ENCODE measurements at places on chromosomes 6 and 20.

DNA sequence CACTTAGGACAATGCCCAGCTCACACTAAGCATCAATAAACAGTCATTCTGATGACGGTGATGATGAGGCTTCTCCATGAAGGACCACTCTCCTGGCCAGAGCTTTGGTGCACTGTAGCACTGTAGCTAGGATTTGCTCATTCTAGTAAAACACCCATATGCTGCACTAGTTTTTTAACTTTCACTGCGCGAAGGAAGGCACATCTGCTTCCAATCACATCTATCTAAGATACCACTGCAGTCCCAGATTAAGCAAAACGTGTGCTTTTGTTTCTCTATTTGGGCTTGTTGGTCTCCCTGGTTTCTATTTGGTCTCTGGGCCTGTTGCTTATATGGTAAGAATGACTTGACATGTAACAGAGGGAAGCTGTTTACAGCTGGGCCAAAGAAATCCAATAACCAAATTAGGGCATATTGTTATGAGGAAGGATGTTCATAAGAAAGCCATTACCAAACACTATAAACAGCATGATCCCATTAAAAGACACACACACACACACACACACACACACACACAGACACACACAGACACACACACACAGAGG is 62.4 kb downstream of the FAM229B start:
- no peak for DNase-seq

DNA sequence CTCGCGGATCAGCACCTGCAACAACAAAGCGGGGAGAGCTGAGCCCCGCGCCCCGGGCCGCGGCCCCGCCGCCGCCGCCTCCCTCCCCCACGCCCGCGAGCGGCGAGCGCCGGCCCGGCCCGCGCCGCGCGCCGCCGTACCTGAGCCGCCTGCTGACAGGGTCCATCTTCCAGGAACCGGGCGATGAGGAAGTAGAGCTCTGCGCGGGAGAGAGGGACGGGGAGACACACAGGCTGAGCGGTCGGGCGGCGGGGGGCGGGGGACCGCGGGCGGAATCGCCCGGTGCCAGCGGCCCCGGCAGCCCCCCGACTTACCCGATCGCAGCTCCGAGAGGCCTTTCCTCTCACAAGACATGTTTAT is 359 bp downstream of the PHIP start:
- no peak for DNase-seq

- no peak for DNase-seq
Measured at GRCh38 chr20:23776067-23776771, 25.5 kb upstream of the CST1 start.

GRCh38 chr6:154783229-154783628 is 50.0 kb downstream of the SCAF8 start:
- DNase-seq, result no peak

DNA sequence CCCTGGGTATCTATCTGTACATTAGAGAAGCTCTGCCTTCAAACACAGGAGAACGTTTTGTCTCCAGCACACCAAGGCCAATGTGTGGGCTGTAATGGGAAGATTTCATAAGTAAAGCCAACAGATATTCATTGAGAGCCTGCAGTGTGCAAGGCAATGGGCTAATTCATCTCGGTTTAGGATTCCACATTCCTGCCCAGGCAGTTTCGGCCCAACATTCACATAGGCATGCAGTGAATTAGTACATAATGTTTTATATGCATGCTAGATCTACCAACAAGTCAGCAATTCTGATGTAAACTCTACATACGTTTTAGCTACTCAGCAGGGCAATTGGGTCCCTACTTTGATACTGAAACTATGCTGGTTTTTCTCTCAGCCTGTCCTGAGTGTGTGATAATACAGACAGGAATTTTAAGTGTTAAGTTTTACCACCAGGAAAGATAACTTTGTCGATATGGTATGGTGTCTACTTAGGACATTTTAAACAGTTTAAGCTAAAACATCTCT is 46.9 kb upstream of the NAA20 start:
- DNase-seq, result no peak

- DNase-seq, result no peak
Measured at GRCh38 chr20:42581311-42581710, 608.4 kb downstream of the PTPRT start.

DNA sequence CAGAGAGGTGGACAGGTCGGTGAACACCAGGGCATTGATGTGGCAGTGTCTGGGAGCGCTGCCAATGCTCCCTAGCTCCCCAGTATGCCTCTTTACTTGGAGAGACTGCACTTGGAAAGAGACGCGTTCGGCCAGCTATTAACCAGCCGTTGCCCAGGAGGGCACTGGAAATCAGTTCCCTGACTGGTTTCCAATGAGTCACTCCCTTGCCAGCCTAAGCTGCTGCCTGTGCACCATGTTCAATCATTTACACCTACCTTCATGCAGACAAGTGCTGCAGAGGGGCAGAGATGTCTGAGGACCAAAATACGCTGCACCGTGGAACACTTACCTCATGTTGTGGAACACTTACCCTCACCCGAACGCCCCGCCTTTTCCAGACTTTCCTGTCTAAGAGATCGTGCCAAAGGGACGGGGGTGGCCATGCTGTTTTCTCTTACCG is 151.6 kb downstream of the SOBP start:
- no peak for DNase-seq
